ENCODE measurements at places on chromosomes 2 and 18.

DNA sequence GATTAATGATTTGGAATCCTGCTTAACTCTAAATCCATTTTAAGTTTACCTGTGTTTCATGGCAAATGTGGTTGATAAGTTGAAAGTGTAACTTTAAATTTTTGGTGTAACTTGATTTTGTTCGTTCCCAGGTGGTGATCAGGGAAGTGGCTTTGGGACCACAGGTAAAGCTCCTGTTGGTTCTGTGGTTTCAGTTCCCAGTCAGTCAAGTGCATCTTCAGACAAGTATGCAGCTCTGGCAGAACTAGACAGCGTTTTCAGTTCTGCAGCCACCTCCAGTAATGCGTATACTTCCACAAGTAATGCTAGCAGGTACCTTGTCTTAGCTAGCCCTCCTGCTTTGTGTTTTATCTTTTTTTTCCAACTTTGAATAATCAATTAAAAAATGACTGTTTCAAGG lies 62.8 kb downstream of the AGFG1 start:
- DNase-seq: no peak

- DNase-seq: no peak
These were observed 693 bp downstream of the ORC2 start for GRCh38 chr2:200962811-200963123.

DNA sequence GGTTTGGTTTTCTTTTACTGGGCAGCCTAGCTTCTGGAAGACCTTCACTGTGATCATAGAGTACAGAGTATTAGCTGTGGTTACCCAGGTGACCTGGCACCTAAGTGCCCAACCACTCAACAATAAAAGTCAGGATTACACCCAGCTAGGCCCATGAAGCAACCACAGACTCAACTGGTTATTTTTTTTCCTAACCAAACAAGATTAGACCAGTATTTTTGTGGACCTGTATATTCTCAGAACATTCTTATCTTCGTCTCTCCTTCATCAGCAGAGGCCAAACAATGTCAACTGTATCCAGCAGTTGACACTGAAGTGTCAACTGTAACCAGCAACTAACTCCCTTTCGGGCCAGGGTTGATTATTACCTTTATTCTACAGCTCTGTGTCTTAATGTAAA lies 289.2 kb upstream of the SLC39A10 start:
- DNase-seq: no peak

DNA sequence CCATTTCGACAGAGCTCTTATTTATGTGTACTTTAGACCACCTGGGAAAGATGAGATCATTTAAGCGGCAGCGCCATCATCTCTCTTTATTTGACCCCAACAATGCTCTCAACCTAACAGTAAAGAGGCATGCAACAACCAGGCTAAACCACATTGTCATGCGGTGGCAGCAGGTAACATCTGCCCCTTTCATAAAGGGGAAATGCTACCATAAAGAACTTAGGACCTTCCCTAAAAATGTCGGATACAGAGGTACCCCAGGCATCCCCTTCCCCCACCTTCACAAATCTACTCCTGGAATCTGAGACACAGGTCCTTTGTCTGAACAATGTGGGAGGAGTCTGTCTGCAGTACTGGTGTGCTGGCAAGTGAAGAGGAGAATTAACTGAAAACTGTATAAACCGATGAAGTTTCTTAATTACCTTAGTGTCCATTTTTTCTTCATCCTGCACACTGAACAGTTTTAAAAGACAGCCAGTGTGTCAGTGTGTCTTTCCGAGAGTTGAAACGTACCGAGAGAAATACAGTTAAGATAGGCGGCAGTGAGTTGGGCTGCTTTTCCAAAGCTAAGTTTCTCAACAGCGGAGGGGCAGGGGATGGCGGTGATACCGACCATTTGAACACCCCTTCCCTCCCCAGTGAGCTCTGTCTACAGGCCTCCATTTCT lies 1.9 kb downstream of the MEX3C start:
- peak; percentile 52 for DNase-seq

GRCh38 chr2:600542-601386 lies 76.4 kb downstream of the TMEM18 start:
- no peak for DNase-seq

DNA sequence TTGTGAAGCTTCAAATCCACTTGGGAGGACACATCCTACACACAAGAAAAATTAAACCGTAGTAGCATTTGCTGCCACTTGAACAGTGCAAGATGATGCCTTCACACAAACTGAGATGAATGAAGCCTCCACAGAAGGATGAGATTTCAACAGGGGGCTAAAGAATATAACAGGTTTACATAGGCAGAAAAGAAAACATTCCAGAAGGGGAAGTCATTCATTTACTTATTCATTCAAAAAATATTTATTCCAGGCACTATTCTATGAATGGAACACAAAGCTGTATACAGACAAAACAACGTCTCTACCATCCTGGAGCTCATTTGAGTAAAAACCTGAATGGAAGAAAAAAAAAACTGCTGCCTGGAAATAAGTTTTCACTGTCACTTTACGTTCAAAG lies 170.5 kb downstream of the CDH20 start:
- no peak for DNase-seq

DNA sequence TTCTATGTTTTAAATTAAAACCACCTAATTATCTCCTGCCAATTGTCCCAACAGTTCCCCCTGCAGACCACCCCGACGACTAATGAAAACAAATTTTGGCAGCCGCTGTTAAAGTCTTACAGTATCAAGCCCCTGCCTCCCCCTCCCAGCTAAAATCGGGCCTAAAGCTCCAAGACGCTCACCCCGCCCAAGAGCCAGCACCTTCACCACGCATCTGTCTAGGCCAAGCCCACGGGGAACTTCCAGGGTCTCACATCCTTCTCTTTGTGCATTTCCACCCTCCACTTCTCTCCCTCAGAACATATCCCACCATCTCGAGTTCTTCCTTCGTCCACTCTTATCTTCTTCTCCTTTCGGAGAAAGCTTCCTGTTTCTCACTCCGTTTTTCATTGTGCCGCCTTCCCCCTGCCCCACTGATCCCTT lies 445 bp downstream of the PRPF40A start:
- DNase-seq: no peak

DNA sequence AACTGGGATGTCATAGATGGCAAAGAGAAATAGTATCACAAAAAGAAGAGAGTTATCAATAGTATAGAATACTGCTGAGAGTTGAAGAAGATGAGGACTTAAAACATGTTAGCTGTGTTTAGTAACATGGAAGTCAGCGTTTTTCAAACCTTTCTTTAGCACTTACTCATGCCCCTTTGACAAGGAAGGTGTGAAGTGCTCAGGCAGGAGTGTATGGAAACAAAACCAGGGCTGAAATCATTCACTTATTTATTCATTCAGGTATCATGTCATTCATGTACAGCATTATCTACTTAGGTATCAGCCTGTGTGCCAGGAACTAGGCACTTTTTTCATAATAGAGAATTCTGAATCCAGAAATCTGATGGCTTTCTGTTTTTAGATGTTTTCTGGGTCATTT lies 27.2 kb downstream of the CD28 start:
- DNase-seq: no peak

DNA sequence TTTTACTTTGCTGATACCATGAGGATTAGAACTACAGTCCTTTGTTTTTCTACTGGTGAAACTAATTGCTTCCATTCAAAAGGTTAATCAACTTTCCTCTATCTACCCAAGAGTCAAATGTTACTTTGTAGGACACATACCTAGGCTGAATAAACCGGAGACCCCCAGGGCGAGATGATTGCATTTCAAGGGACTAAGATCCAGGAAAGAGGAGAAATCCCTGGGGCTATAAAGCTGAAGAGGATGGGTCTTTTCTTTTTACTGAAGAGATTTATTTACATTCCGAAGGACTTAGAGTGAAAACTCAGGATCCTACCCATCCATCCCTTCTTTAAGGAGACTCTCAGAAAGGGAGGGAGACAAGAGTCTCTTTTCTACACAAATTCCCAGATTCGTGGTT lies 331.9 kb downstream of the CDH19 start:
- DNase-seq: no peak

DNA sequence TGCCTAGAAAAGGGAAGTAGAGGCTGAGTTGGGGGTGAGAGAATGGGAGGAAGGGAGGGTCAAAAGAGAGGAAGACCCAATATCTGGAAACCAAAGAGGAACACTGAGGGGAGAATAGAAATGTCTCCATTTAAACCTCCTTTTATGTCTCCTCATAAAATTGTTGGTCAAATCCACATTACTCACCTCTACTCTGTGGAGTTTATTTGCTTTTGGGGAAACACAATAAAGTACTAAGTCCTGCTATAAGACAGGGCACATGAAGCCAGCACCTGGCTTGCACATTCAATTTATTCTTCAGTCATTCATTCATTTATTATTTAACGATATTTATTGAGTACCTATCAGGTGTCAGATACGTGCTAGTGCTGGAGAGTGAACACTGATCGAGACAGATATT lies 60.3 kb upstream of the NFE2L2 start:
- DNase-seq: no peak

DNA sequence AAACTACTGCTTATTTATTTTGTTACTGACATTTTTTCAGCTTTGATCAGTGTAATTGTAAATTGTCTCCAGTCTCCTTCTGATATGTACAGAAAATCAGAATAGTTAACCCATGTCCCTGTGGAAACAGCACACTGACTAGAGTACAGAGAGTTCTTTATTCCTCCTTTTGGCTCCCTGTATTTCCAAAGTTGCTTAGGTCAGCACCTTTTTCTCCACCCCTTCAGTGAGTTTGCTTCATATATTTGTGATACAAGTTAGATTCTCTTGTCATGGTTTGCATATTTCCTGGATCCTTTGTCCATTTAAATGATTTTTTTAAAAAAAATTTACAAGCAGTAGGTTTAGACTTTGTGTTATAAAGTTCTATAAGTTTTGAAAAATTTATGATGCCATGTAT lies 2051.1 kb upstream of the LRRTM1 start:
- DNase-seq: no peak

- no peak for DNase-seq
These were observed 45.5 kb downstream of the ARHGEF4 start for GRCh38 chr2:130882111-130882690.

All from midbrain (tissue), 1 donor.